ENCODE measurements at places on chromosomes 12 and 14. TPM values are rescaled to one million over a fixed set of nuclear protein-coding genes. Genes with fewer than 3 reads are reported as not detected.
A peak's percentile ranks its signal among the peaks of the same experiment; 100 is the strongest.

GRCh38 chr12:124422142-124422569 lies 127.3 kb downstream of the RFLNA start:
- peak overlapping the region; percentile 79 for H3K27ac ChIP-seq
- H3K4me1 ChIP-seq: peaks cover 37% of the 10 kb centered on the region
- H3K36me3 ChIP-seq: peaks cover 90% of the 10 kb centered on the region
- peak overlapping the region; percentile 24 for H3K4me3 ChIP-seq

Gene OTOGL
- total RNA-seq: 0.50 TPM

- no peak for DNase-seq
- H3K36me3 ChIP-seq: no peaks in the 10 kb centered on the region
- H3K4me1 ChIP-seq: no peaks in the 10 kb centered on the region
- H3K27ac ChIP-seq: no peak overlapping the region
- H3K4me3 ChIP-seq: no peak overlapping the region
Observed at GRCh38 chr12:18546399-18546798, 191.4 kb downstream of the PLCZ1 start.

DNA sequence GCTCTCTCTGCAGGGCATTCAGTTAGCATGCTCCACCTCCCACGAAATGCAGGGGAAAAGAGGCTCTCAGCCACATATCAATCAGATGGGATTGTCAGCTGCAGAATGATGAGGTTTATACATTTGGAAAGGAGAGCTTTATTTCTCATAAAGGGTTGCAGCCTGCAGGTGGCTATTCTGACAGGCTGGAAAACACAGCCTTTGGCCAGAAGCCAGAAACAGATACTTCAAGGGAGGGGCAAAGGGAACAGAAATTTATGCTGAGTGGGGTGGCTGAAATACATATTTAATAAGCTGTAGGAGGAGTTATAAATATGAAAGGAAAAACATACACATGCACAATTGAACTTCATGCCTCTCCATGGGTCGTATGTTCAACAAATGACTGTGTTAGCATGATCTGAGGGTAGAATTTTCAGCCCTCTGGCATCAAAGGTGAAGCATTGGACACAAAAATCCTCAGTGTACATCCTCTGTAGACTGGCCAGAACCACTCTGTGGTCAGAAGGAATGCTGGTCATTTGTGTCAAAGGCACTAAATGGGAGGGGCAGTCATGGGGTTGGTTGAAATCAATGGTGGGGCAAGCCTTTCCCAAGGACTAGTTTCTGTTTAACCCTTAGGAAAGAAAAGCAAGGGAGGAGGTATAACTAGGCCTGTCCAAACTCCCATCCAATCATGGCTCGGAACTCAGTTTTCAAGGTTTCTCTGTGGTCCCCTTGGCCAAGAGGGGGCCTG lies 62.4 kb downstream of the TMX1 start:
- no peak for DNase-seq
- no peaks in the 10 kb centered on the region for H3K36me3 ChIP-seq
- no peak overlapping the region for H3K27ac ChIP-seq
- no peak overlapping the region for H3K4me3 ChIP-seq

Gene ACOT6
- not detected for total RNA-seq

GRCh38 chr12:53210843-53211242 lies 3.8 kb upstream of the ITGB7 start:
- H3K4me3 ChIP-seq: no peak overlapping the region
- H3K36me3 ChIP-seq: peaks cover 34% of the 10 kb centered on the region
- H3K27ac ChIP-seq: no peak overlapping the region

DNA sequence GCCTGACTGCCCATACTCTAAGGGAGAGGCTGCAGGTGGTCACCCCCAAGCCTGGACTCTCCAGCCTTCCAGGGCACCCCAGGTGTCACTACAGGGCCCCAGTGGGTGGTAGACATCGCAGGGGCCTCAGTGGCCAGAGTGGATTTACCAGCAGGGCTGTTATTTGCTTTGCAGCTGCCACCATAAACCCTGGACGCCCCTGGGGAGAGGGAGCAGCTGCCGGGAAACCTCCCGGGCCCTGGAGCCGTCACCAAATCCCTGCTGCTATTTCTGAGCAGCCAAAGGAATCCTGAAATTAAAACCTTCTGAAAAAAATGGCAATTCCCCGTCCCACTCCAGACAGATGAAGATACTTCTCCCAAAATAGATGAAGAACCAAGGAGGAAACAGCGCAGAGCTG lies 13.9 kb downstream of the TMEM119 start:
- no peaks in the 10 kb centered on the region for H3K36me3 ChIP-seq
- no peak overlapping the region for H3K27ac ChIP-seq
- no peak for DNase-seq
- H3K4me3 ChIP-seq: no peak overlapping the region
- no peaks in the 10 kb centered on the region for H3K27me3 ChIP-seq
- no peaks in the 10 kb centered on the region for H3K4me1 ChIP-seq

DNA sequence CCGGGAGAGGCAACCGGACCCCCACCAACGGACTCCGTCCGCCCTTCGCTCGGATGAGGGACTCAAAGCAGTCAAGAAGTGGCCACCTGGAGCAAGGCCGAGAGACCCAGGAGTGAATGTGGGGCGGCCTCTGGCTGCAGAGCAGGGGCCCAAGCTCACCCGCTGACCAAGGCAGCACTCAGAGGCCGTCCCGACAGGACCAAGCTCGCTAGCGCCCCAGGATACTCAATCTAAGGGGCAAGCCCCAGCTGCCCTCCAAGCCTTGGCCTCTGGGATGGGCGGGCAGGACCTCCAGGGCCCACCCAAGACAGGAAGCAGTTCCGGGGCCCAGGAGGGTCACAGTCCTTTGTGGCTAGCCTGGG lies 936 bp downstream of the AKT1 start:
- H3K27ac ChIP-seq: peak overlapping the region; percentile 42
- no peaks in the 10 kb centered on the region for H3K27me3 ChIP-seq
- peaks cover 32% of the 10 kb centered on the region for H3K4me1 ChIP-seq
- DNase-seq: no peak
- H3K4me3 ChIP-seq: peak overlapping the region; percentile 95
- peaks cover 50% of the 10 kb centered on the region for H3K36me3 ChIP-seq

GRCh38 chr12:45235087-45236025 lies 19.5 kb downstream of the ANO6 start:
- peaks cover 55% of the 10 kb centered on the region for H3K4me1 ChIP-seq
- H3K27me3 ChIP-seq: no peaks in the 10 kb centered on the region
- peak overlapping the region; percentile 99 for H3K27ac ChIP-seq
- no peaks in the 10 kb centered on the region for H3K36me3 ChIP-seq
- peak; percentile 68 for DNase-seq

Gene TMPRSS12
- total RNA-seq: not detected

Gene PPP1R13B
- 3.0 TPM for total RNA-seq

- no peaks in the 10 kb centered on the region for H3K27me3 ChIP-seq
- DNase-seq: peak; percentile 82
- H3K4me1 ChIP-seq: peaks cover 48% of the 10 kb centered on the region
- H3K27ac ChIP-seq: peak overlapping the region; percentile 91
- no peaks in the 10 kb centered on the region for H3K36me3 ChIP-seq
- no peak overlapping the region for H3K4me3 ChIP-seq
Observed at GRCh38 chr14:85439696-85440328, 90.1 kb upstream of the FLRT2 start.

DNA sequence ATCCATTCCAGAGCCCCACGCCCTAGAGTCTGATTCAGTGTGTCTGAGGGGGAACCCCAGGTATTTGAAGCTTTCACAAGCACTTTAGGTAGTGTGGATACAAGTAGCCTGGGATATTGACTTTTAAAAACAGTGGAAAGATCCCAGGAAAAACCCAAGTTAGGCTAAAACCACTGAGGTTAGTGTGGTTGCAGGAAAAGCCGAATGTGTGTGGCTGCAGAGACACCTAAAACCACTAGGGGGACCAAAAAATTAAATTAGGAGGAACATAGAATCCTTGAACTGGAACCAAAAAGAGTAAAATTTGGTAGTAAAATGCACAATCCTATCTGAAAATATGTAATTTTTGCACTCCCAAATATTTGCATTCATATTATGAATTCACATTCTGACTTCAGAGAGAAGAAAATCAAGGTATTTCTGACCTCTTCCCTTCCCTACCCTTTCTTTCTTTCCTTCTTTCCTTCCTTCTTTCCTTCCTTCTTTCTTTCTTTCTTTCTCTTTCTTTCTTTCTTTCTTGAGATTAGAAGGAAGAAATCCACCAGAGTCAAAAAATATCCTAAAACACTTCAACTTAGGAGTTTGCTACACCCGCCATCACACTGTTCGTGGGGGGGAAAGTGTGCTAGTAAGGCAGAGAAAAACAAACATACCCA lies 37.8 kb downstream of the SLCO1A2 start:
- no peaks in the 10 kb centered on the region for H3K27me3 ChIP-seq
- no peaks in the 10 kb centered on the region for H3K36me3 ChIP-seq
- H3K27ac ChIP-seq: no peak overlapping the region
- no peak overlapping the region for H3K4me3 ChIP-seq

DNA sequence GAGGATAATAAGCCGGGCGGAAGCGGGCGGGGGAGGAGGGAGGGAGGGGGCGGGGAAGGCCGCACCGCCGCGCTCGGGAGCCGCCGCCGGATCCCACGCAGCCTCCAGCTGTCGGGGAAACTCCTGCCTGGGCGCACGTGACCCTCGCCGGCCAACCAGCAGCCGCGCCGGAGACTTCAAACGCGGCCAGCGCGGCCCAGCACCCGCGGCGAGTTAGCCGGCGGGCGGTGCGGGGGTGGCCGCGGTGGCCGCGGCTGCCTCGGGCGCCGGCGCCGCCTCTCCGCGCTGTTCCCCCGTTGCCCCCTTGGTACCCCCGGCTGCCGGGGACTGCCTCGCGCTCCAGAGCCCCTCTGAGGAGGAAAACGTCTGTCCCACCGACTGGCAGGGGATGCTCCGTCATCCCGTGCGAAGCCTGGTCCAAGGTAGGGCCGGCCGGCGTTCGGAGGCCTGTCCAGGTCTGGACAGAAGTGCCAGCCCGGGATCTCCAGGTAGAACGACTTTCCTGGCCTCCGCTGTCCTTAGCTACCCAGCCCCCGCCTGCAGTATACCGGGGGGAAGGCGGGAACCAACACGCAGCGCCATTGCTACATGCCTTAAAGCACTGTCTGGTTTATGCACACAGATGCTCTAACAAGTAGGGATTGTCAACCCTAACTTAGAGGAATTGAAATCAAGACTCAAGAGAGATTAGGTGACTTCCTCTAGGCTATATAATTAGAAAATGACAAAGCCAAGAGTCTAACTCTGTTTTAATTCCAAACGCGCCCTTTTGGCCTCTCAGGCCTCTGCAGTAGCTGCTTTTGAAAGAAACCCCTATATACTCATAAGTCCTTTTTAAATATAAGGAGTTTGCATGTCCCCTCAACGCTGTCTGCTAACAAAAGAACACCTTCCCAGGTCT lies at the start of gene YAF2:
Gene YAF2 (minus strand): TSS at position 9 of the 901 bp plus-strand sequence. CDS start 68 bp downstream, outside the sequence.
- H3K36me3 ChIP-seq: peaks cover 14% of the 10 kb centered on the region
- DNase-seq: peak; percentile 69
- H3K27me3 ChIP-seq: no peaks in the 10 kb centered on the region
- peaks cover 4% of the 10 kb centered on the region for H3K4me1 ChIP-seq
- peak within 1 kb of the TSS; percentile 87 for H3K27ac ChIP-seq
- peak within 1 kb of the TSS; percentile 96 for H3K4me3 ChIP-seq

GRCh38 chr12:117377758-117378157 lies 16.3 kb upstream of the NOS1 start:
- H3K27me3 ChIP-seq: no peaks in the 10 kb centered on the region
- no peaks in the 10 kb centered on the region for H3K4me1 ChIP-seq
- no peaks in the 10 kb centered on the region for H3K36me3 ChIP-seq
- no peak for DNase-seq
- H3K4me3 ChIP-seq: no peak overlapping the region

DNA sequence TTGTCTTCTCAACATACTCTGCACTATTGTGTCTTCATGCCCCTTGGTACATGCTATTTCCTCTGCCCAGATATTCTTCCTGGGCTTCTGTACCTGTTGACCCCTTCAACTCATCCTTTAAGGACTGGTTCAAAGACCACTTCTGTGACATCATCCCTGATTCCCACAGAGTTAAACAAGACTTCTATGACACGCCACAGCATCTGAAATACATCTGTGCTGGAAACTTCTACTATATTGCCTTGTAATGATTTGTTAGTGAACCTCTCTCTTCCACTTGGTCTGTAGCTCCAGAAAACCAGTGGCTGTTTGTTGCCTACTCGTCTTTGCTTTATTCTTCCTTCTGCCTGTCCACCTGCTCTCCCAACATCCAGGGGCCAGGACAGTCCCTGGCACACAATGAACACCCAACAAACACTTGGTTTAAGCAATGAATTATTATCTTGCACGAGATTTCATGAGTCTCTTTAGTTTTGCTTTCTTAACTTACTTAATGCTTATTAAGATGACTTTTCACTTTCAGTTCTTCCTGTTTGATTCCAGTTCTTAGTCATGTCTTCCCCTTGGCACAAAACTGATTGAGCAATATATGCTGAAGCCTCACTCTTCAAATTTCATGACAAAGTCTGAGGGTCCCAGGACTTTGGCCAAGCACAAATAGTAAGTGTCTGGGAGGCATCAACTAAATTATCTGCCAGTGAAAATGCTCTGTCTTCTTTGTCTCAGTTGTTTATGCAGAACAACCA lies 485.9 kb downstream of the APAF1 start:
- H3K4me1 ChIP-seq: no peaks in the 10 kb centered on the region
- H3K36me3 ChIP-seq: no peaks in the 10 kb centered on the region
- no peaks in the 10 kb centered on the region for H3K27me3 ChIP-seq
- no peak overlapping the region for H3K4me3 ChIP-seq

DNA sequence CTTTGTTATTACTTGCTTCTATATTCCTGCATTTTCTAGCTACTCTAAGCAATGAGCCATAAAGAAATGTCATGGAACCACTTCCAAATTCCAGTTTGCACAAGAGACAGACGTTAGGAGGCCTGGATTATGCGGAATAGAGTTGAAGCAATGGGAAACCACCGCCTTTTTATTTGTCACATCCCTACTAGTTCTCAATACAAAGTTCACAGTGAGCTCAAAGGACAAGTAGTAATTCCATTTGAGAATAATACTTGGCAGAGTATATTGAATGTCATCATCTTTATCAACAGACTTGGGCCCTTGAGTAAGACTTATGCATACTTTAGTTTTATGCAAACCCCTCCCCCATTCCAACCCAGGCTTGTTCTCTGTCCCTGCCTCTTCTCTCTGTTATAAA lies 3.7 kb upstream of the SLC15A5 start:
- H3K4me1 ChIP-seq: no peaks in the 10 kb centered on the region
- DNase-seq: no peak
- no peak overlapping the region for H3K4me3 ChIP-seq
- no peaks in the 10 kb centered on the region for H3K36me3 ChIP-seq
- H3K27ac ChIP-seq: no peak overlapping the region
- no peaks in the 10 kb centered on the region for H3K27me3 ChIP-seq

DNA sequence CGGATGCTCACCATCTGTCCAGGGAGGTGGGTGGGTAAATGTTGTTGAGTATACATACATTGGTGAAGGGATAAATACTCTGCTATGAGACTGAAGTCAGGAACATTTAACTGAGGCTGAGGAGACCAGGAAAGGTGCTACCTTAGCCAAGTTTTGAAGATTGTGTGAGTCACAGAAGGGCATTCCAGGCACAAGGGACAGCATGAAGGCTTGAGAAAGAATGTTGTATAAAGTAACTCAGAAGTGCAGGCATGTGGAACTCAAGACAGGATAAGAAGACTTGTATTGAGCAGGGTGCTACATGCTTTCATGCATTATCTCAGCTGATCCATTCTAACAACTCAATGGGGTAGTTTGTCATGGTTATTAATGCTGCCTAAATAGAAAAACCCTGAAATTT lies 112.7 kb downstream of the IPO8 start:
- H3K4me3 ChIP-seq: no peak overlapping the region
- no peak overlapping the region for H3K27ac ChIP-seq
- no peaks in the 10 kb centered on the region for H3K4me1 ChIP-seq
- DNase-seq: no peak
- H3K36me3 ChIP-seq: no peaks in the 10 kb centered on the region
- H3K27me3 ChIP-seq: no peaks in the 10 kb centered on the region

Gene DNAAF2
- 12.7 TPM for total RNA-seq

Gene KERA
- total RNA-seq: 72.5 TPM

Measured in SJSA1 (cell line).